Hematopoietic multipotent progenitor cell treated with erythropoietin and hydrocortisone succinate and interleukin-3 and kit ligand, for 15 days (in vitro differentiated cells): ENCODE measurements at places on chromosomes 7 and 10.

GRCh38 chr7:7251742-7252141 is 69.4 kb downstream of the C1GALT1 start:
- no peak for DNase-seq

DNA sequence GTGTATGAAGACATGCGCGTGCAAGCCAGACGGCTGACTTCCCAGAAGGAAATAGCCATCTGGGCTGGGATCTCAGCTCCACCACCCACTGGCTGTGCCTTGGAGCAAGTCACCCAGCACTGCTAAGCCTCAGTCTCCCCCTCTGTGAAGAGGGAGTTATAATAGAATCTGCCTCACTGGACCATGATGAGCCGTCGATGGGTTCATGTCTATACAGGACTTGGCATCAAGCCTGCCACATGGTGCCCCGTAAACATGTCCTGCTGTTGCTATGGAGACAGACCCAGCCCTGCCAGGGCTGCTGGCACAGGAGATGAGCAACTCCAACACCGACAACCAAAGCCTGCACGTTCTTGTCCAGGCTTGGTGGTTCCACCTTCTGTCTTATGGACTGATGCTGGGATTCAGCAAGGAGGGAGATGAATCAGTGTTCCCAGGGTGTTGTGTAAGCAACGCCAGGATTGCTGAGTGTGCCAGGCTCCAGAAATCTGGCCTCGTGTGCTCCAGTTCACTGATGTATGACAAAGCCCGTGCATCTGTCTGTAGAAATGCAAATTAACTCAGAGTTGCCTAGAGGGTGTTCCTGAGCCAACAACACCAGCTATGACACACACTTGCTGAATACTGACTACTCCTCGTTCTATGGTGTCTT is 5.6 kb downstream of the GPR15LG start:
- no peak for DNase-seq

DNA sequence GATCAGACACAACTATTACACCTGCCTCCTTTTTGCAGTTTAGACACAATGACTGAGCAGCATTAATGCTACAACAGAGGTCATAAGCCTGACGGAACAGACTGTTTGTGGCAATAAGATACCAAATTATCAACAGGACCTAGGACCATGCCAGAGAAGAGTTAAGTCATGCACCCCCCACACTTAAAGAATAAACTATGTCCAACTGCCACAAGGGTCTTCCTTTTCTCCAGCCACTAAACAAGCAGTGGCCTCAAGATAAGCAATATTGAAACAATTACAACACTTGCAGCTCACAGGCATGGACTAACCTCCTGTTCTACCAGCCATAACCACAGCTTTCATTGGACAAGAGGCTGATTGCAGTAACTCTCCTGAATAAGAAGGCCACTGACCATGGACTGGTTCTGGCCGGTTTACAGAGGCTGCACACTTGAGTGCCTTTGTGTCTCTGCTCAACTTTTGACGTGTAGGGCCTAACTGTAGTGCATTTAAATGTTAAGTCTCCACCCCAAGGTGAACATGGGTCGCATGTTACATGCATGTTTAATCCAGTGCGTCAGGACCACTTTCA is 104.4 kb downstream of the STRA8 start:
- no peak for DNase-seq

- no peak for DNase-seq
These were observed 16.2 kb downstream of the SLC16A12 start for GRCh38 chr10:89518876-89519842.

DNA sequence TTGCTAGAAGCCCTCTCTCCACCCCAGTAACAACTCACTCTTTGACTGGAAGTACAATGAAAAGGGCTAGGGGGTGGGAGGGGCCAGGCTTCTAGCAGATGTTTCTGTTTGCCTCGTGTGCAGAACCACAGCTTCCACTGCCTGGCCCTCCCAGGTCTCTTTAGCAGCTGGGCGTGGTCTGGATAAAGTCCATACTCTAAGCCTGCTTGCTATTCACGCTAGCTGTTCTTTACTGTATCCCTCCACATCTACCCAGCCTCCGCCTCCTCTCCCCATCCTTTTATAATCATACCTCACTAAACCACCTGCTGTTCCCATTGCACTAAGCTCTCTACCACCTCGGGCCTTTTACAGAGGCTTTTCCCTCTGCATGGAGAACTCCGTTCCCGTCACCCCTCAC is 288.8 kb downstream of the CAMK1D start:
- no peak for DNase-seq

DNA sequence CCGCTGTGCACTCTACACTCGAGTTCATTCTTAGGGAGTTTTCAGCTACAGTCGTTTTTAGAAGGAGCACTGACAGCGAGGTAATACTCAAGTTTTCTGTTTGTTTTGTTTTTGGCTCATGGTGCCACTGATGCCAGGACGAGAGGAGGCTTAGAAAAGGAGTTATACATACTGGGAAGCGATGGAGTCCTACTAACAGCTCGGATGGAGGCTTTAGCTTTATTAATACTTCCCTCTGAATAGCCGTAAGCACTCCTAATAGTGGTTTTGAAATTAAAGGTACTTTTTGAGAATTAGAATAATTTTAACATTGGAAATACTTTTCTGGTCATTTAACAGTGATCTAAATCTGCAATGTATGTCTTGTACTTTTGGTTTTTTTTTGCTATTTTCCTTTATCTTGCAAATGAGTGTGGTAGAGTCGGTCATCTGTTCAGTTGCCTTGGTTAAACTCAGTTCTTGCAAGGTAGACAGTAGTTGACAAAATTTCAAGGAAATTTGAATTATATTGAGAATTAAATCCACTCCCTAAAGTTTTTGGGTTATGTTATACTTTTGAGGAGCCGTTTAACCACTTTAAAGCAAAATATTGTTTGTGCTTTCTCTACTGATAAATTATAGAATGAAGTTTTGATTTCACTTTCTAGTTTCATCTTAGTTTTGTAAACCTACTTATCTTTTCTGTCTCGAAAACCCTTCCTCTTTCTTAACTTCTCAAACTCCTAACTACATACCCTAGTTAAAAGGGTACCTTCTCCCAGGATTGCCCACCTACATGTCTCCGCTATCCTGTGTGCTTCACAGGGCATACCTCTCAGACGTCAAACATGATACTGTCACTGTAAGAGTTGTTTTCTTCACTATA is 1.5 kb downstream of the HBP1 start:
- DNase-seq = no peak

- no peak for DNase-seq
These were observed 8.6 kb downstream of the BCAP29 start for GRCh38 chr7:107588529-107589130.

DNA sequence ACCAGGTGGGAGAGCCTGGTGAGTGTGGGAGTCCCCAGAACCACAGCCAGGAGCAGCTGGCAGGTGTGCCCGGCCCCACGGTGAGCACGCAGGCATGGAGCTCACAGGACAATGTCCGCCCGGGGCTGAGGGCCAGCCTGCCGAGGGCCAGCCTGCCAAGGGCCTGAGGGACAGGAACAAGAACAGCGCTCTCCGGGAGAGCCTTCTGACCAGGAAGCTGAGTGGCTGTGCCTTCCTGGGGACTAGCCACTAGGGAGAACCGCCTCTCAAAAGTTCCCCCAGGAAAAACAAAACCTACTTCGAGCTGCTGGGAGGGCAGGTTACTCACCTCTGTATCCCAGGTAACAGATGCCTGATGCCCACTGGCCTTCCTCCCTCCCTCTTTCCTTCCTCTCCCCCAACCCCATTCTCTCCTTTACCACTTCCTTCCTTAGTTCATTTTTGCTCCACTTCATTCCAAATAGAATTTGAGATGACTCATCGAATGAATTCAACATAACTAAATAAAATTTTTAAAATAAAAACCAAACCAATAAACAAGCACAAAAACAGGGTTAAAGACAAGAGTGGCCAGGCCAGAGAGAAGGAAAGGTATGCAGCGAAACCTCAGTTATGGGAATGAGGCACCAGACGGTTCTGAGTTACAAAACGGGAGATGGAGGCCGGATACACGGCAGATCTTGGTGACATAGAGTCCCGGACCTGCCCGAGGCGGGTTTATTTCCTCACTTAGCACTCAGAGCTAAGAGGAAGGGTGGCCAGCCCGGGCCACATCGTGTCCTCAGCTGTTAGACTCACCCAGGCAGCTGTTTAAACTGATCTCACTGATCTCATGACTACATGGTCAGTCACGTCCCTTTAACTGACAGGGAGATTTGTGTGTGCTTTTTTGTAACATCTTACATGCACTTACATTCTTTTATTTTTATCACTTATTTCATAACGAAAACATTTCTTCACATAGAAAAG is 128.5 kb downstream of the TNS3 start:
- DNase-seq = no peak

- DNase-seq = no peak
These were observed 47.8 kb upstream of the GDF10 start for GRCh38 chr10:47252093-47252780.

DNA sequence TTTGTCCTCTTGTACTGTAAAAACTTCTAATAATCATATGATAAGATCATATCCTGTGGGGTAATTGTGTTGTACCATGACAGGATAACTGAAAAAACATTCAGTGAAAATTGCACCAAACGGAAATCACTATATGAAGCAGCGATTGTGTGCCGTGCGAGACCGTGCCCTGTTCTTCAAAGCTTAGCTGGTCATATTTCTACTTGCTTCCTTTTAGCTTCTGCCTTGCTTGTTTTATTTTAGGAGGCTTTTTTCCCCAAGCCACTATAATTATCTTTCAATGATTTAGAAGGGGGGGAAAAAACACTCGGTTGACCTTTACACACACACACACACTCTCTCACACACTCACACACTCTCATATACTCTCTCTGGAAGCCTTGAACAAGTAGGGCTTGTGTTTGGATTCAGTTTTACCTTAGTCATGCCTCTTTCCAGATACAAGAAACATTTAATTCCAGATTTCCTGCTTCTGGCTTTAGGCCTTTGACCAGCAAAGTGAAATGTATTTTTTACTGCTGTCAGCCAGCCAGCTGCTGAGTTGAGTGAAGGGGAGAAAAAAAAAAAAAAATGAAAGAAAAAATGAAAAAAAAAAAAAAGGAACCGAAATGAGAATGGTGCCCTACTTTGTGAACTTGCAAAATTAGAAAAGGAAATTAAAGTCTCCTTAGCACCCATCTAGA is 181.4 kb downstream of the ARID5B start:
- no peak for DNase-seq

- no peak for DNase-seq
These were observed 45.4 kb upstream of the STOX1 start for GRCh38 chr10:68781613-68782574.

DNA sequence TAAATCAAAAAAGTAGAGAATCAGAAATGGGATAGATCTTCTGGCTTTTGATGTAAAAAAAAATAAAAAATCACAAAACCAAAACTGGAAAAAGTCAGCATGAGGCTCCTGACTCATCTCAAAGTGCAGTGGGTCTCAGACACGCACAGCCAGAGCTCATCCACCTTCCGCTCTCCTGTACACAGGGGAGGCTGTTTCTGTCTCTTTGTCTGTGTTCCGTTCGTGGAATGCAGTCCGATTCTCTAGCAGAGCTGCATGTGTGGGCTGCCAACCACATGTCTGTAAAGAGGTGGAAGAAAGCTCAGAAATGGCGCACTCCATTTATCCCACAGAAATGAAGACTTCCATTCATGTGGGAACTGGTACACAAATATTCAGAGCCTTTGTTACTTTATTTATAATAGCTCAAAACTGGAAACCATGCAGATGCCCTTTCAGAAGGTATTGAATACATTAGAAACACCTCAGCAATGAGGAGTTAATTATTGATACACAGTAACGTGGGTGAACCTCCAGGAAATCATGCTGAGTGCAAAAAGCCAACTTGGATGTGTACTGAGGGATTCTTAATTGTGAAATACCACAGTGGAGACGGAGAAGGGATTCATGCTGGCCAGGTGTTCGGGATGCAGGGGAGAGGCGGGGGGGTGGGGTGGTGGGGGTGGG is 123.3 kb downstream of the TRRAP start:
- DNase-seq = no peak

DNA sequence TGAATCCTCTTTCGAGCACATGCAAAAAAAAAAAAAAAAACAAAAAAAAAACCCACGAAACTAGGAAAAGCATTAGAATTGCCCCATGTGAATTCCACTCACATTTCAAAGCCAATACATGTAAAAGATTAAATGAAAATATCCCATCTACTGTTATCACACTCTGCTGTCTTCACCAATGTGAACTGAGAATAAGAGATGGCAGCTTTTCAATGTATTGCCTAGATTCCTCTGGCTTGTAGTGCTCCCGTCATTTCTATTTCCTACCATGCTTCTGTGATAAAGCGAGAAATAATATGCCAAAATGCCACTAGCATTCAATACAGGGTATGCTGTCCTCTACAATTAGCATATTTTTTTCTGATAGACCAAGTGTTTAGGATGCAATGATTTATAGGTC is 517.0 kb downstream of the NRG3 start:
- no peak for DNase-seq

DNA sequence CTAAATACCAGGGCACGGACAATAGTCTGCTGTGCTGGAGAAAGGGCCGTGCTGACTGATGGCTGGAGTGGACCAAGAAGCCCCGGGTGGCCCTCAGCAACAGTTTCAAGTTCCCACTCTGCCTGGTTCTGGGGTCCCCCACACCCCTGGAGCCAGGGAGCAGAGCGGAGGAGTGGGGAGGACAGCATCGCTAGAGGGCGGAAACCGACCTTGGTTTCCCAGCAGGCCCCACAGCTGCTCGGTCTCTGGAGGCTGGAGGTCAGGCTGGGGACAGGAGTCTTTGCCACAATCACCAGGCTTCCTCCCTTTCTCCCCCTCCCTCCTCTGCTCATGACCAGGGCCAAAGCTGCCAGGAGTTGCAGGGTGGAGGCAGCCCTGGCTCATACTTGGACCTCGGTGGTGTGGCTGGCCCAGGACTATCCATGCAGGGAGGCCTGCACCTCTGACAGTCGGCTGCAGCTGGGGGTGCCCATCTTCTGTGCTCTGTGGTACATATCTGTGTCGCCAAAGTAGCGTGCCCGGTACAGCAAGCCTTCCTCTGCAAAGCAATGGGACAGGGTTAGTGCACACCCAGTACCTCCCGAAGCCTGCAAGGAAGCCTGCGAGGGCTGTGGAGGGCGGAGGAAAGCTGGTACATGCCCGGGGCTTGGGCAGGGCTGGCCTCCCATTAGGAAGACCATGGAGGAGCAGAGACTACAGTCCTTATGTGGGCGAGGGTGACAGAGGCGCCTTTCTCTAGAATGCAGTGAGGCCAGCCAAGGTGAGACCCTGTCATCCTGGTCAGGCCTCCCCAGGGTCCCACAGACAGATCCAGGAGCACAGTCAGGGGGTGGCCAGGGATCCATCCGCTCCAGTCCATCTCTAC is 19.1 kb downstream of the DNAJB12 start:
- DNase-seq = no peak

- DNase-seq = no peak
These were observed 693.9 kb downstream of the PARD3 start for GRCh38 chr10:34121125-34121753.

- DNase-seq = no peak
These were observed 483.1 kb upstream of the CNTNAP2 start for GRCh38 chr7:145633513-145633912.
